ENCODE measurements at places on chromosomes 2 and 18.

GRCh38 chr2:3620834-3621233 lies 25.9 kb downstream of the COLEC11 start:
- DNase-seq = no peak

- DNase-seq = no peak
These were observed 53.1 kb downstream of the FIGN start for GRCh38 chr2:163682695-163683094.

DNA sequence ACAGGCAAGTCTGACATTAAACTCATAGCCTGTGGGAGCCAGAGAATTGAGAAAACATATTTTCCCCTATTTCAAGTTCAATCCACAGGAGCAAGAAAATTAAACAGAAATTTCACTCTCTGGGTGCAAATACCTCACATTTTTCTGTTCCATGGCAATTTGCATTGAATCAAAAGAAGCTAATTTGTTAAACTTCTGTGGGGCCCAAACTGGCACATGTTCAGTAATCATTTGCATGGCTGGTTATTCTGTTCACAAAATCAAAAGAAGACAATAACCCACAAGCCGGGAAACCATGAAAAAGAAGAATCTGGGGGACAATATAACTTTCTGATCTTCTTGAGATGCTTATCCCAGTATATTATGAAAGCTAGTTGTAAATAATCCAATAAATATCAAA lies 363.1 kb downstream of the LRP1B start:
- DNase-seq = no peak

GRCh38 chr18:63890237-63890949 lies 2.9 kb downstream of the SERPINB2 start:
- DNase-seq = no peak

GRCh38 chr2:194252127-194252526 lies 1404.9 kb upstream of the SLC39A10 start:
- no peak for DNase-seq

DNA sequence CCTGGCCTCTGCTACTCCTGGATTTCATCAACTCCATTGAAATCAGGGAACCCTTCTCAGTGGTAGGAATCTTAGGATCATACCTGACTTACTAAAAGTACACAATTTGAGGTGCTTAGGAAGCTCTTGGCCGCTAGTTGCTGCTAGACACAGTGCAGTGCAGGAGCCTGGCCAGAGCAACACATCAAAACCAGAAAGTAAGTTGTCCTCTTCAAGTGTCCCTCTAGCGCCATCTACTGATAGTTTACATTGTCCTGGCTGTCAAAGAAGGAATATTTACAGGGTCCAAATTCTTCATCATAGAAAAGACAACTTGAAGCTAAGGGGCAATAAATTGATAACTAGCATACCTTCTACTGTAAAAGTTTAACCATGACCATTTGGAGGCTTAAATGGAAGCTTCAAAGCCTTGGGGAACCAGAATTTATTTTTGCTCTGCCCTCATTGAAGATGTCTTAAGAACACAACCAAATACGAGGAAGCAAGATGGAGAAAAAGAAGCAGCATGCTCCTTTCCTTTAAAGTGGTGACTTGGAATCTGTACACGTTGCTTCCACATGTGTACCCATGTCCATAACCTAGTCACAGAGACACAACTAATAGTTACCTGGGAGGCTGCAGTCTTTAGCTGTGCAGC lies 889.1 kb upstream of the GCFC2 start:
- DNase-seq = peak; percentile 38

DNA sequence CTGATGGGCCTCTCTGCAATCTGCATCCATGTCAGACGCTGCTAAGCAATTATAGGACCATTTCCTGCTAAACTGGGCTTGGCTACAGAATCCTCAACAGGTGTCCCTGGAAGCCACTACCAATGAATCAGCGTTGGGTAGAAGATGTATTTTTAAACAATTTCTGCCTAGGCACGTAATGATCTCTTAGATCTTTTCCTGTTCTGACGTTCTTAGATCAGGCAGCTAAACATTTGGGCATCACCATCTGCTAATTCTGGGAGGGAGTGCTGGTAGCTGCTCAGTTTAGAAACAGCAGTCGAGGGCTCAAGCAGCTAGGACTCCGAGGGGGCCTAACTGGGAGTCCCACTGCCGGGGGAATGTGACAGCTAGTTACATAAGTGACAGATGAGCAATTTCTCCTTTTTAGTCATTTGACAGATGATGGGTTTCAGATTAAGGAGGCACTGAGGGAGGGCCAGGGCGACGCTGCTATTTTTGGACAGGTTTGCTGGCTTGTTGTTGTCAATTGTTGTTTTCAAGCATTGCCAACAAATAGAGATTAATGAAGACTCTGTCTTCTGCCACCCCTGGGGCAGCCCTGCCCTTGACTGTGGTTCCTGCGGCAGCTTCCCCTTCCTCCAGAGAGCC lies 92.7 kb downstream of the MRO start:
- no peak for DNase-seq

GRCh38 chr2:168633895-168634294 lies 168.5 kb upstream of the NOSTRIN start:
- DNase-seq = no peak

- DNase-seq = no peak
These were observed 65.7 kb upstream of the NCKAP5 start for GRCh38 chr2:133633881-133634409.

- no peak for DNase-seq
These were observed 143.1 kb upstream of the TTC39C start for GRCh38 chr18:23871410-23871809.

- DNase-seq = no peak
These were observed 112.5 kb downstream of the MGAT5 start for GRCh38 chr2:134366359-134366758.

GRCh38 chr2:88027697-88028389 lies 11.5 kb upstream of the RNU2-63P start:
- DNase-seq = no peak

DNA sequence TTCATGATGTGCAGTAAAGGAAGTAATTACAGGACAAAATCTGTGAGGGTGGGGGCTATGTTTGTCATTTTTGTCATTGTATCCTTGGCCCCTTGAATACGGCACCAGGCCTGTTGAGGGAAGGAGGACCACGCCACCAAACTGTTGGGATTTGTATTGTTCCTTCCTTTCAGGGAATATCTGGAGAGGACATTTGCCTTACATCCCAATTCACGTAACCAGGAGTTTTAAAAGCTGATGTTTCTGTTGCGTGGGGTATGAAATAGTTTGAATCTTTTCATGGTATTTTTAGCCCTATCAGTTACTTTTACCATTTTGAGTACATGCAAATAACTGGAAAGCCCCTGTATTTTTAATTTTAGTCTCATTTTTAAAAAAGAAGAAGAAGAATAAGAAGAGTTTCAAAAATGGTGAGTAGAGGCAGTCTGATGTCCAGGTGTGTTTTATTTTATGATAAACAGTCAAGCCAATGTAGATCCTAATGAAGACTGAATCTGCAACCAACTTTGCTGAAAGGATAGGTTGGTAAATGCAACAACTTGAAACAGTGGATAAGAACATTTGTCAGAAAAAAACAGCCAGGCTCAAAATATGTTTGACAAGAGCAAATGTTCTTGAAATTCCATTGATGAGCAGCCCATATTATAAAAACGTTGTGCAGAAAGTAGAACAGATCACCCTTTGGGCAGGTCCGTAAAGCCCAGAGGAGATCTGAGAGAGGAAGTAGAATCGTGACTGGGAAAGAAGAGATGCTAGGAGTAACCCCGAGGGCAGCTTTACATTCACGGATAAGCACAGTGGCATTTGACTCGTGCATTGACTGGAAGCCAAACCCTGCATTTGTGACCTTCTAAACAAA lies 54.5 kb downstream of the RASGRP3 start:
- no peak for DNase-seq

DNA sequence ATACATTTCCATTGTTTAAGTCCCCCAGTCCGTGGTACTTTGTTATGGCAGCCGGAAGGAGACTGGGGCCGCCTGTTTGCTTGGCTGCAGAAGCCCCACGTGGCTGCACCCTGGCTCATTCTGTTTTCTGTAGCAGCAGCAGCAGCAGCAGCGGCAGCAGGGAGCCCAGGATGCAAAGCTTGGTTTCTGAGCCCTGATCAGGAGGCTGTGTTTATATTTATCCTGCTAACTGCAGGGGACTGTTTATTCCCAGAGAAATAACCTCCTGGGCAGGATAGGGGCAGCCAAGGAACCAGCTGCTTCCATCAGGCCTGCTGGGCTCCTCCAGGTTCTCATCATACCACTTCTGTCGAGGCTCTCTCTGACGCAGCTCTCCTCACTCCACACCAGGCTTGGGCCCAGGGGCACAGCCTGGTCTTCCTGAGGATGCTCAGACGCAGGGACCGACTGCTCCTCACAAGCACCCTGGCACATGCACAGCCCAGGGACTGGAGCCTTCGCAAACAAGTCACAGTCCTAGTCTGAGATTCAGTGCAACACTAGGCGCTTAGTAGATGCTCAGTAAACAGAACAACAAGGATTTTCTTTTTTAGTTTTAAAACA lies 139.0 kb downstream of the MSH2 start:
- no peak for DNase-seq

GRCh38 chr18:40962784-40963183 lies 992.2 kb upstream of the PIK3C3 start:
- DNase-seq = no peak

DNA sequence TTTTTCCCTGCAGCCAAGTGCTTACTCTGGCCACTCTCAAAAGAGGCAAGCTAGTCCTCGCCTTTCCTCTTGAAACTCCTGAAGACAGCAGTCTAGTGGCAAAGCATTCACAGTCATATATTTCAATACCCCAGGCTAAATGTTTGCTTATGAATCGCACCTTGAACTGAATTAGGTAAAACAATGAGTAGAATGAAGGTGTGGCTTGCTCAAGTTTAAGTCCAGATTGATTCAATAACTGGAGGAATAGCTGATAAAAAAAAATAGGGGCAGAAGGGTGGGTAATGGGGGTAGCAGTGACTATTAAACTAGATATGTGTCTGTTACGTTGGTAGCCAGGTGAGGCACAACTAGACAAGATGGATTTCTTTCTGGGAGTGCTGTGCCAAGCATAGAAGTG lies 88.2 kb upstream of the EPB41L3 start:
- no peak for DNase-seq

- no peak for DNase-seq
These were observed 104.3 kb downstream of the PLB1 start for GRCh38 chr2:28600181-28600580.

- DNase-seq = no peak
These were observed 1083.3 kb upstream of the GYPC start for GRCh38 chr2:125572660-125573059.

DNA sequence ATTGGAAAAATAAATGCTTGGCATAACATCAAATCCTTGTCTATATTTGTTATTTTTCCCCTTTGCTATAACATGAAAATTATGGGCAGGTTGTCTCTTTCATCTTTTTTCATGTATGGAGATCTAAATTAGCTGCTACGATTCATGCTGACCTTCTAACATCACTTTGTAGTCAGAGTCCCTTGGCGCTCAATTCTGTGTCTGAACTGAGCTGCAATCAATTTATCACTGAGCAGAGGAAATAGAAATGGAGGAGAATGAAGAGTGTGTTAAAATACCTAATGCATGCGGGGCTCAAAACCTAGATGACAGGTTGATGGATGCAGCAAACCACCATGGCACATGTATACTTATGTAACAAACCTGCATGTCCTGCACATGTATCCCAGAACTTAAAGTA lies 168.9 kb downstream of the CDH7 start:
- DNase-seq = no peak

GRCh38 chr2:171858397-171858958 lies 35.6 kb downstream of the SLC25A12 start:
- DNase-seq = no peak

- DNase-seq = no peak
These were observed 17.7 kb upstream of the ICOS start for GRCh38 chr2:203918839-203919238.

GRCh38 chr18:67276638-67277037 lies 239.9 kb downstream of the DSEL start:
- DNase-seq = no peak

- no peak for DNase-seq
These were observed 1295.7 kb downstream of the DPP10 start for GRCh38 chr2:115738111-115738510.

GRCh38 chr18:52567360-52567759 lies 227.4 kb downstream of the DCC start:
- DNase-seq = no peak

- DNase-seq = no peak
These were observed 46.3 kb downstream of the QPCT start for GRCh38 chr2:37390777-37391176.
